Activated CD8-positive, alpha-beta T cell treated with anti-CD3 and anti-CD28 coated beads for 36 hours (primary cell): ENCODE measurements at places on chromosomes 5 and 9.

GRCh38 chr9:5195463-5195862 lies 10.0 kb upstream of the INSL6 start:
- no peak for DNase-seq

DNA sequence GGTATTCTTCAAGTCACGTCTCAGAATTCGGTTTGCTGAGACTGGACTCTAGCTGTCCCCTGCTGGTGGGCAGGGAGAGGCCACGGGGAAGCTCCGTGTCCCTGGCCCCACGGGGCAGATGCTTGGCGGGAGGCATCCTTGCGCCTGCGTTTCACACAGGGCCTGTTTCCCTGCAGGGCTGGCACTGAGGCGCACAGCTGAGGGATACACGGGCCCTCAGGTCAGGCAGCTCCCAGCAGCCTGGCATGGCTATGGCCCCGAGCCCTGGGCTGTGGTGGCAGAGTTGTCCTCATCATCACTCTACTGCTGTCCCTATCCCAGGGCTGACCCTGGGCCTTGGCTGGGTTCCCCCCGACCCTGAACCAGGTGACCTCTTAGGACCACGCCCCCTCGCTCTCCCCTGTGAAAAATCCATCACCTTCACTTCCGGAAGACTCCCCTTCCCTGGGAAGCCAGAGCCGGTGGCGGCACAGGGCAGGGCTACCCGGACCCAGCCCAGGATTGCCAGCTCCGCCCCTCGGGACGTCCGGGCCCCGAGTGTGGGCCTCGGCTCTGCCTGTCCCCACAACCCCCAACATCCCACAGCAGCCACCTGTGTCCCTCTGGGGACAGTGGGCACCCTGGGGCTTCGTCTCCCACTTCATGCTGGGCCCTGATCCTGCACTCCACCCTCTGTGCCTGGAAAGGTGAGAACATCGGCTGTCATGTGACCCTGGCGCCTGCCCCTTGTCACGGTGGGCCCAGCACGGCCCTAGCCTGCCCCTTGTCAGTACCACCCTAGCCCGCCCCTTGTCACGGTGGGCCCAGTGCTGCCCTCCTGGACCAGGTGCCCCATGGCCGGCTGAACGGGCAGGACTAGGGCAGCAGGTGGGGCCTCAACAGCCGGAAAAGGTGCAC lies 5.0 kb downstream of the DPP7 start:
- DNase-seq: no peak

- no peak for DNase-seq
Measured at GRCh38 chr9:38019731-38020130, 49.3 kb downstream of the SHB start.

- DNase-seq: no peak
Measured at GRCh38 chr5:146731909-146732659, 146.5 kb downstream of the PPP2R2B start.

DNA sequence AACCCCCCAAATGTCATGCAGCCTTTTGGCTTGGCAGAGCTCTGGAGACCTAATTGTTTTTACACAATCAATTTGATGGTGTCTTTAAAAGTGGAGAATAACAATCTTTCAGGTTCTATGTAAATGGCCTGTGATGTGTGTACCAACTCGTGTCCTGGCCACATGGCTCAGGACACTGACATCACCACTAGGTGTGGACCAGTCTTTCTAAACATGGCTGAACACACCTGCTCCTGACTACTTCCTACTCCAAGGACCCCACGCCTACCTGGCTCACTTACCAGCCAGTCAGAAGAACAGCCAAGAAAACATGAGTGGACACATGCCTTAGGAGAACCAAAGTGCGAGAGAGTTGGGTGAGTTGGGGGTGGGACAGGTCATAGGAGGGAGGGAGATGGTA lies 71.2 kb downstream of the WDR41 start:
- DNase-seq: no peak
